ENCODE measurements at places on chromosomes 13 and 19.

DNA sequence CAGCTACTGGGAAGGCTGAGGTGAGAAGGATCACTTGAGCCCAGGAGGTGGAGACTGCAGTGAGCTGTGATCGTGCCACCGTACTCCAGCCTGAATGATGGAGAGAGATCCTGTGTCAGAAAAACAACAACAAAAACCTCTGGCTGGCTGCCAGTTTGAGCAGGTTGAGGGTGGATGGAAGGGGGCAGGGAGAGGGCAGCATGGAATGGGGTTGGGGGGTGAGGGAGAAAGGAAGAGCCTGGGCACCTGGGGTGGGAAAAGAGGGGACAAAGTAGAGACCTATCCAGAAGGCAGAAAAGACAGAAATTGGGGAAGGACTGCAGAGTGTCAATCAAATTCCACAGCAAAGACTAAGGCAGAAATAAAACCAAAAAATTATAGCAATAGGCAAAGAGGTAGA is 4.7 kb downstream of the SLC1A5 start:
- DNase-seq = peak; percentile 46

DNA sequence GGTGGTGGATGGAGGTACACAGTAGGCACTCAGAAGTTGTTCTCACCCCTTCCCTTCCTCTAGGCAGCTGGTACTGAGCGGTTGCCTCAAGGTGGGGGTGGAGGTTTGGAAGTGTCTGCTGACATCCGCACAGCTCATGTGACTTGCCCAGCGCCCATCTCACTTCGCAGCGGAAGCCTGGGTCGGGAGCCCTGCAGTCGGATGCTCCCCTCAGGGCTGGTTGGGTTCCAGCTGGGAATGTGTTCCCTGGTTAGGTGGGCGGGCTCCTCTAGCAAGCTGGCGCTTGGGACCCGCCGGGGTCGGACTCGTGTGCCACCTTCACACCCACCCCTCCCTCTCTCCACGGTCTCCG is 10.2 kb downstream of the PPP1R37 start:
- DNase-seq = no peak

DNA sequence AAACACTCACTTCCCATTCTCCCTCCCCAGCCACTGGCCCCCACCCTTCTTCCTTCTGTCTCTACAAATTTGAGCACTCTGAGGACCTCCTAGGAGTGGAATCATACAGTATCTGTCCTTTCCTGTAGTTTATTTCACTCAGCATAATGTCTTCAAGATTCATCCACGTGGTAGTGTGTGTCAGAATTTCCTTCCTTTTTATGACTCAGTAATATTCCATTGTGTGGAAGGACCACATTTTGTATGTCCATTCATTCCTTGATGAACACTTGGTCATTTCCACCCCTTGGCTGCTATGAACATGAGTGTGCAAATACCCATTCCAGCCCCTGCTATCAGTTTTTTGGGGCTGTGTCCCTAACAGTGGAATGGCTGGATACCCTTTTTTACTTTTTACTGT is 9.8 kb downstream of the KLF2 start:
- DNase-seq = no peak

- no peak for DNase-seq
Measured at GRCh38 chr13:41577436-41577835, 120.1 kb downstream of the RGCC start.

GRCh38 chr19:45354241-45354842 is 13.8 kb downstream of the KLC3 start:
- no peak for DNase-seq
